EH (cell line): ENCODE measurements at places on chromosomes 12 and 14.

- peak; percentile 91 for DNase-seq
Observed at GRCh38 chr12:47828976-47829482, 9.3 kb upstream of the HDAC7 start.

- DNase-seq = no peak
Observed at GRCh38 chr14:92411135-92411534, 88.2 kb downstream of the SLC24A4 start.

- DNase-seq = no peak
Observed at GRCh38 chr14:100555436-100556139, 31.6 kb downstream of the BEGAIN start.

- no peak for DNase-seq
Observed at GRCh38 chr12:100674036-100674888, 100.8 kb downstream of the GAS2L3 start.

- DNase-seq = no peak
Observed at GRCh38 chr12:116402163-116402939, 124.9 kb upstream of the MED13L start.

DNA sequence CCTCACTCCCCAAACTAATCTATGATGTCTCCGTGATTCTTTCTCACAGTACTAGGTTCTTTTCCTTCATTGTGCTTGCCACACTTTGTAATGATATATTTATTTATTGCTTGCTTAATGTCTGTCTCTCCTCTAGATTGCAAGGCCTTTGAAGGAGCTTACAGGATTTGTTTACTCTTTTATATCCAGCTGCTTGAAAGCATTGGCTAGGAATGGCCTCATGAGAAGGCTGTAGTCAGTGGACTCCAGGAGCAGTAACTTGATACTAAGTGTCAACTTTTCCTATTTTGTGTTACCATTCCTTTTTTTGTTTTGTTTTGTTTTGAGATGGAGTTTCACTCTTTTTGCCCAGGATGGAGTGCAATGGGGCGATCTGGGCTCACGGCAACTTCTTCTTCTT lies 7.3 kb upstream of the FAM234B start:
- no peak for DNase-seq

DNA sequence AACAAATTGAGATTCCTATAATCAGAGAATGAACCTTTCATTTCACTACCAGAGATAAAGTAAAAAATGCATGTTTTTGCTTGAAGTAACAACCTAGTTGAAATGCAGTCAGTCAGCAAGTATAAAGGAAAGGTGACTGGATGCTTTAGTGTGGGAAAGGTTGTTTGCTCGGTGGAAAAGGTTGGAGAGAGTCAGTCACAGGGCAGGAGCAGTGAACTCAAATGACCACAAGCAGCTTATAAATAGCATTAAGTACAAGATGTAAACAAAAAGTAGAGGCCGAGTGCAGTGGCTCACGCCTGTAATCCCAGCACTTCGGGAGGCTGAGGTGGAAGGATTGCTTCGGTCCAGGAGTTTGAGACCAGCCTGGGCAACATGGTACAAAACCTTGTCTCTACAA lies 98.1 kb upstream of the FGD4 start:
- peak; percentile 21 for DNase-seq

- DNase-seq = no peak
Observed at GRCh38 chr12:95997911-95998510, 1.9 kb upstream of the HAL start.

- DNase-seq = peak; percentile 27
Observed at GRCh38 chr12:91143206-91143605, 31.9 kb upstream of the LUM start.

DNA sequence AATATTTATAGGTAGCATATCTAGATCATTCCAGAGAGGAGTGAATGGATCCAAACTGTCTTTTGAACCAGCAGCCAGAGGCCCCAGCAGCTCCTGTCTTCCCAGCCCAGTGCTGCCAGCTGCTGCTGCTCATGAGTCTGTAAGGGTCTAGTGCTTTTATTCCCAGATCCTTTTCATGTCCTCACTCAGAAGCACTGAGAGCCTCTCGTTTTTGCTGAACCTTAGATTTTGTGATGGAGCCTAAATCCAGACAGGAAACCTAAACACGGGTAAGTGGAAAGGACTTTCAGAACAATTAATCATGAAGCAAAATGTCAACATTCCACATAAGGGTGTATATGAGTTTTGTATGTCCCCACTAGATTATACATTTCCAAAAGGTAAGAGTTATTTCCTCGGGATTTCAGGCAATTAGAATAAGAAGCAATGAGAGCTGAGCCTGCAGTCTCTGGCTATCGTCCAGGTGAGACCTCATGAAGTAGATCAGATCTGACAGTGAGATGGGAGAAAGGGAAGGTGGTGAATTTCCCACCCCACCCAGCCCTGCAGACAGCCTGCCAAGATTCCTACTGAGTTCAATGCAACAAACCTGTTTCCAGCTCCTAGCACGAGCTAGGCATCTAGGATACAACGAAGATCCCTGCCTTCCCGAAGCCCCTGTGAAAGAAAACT lies 84.4 kb downstream of the NINJ2 start:
- DNase-seq = no peak

GRCh38 chr12:98998697-98999299 lies 353.7 kb downstream of the APAF1 start:
- peak; percentile 54 for DNase-seq

DNA sequence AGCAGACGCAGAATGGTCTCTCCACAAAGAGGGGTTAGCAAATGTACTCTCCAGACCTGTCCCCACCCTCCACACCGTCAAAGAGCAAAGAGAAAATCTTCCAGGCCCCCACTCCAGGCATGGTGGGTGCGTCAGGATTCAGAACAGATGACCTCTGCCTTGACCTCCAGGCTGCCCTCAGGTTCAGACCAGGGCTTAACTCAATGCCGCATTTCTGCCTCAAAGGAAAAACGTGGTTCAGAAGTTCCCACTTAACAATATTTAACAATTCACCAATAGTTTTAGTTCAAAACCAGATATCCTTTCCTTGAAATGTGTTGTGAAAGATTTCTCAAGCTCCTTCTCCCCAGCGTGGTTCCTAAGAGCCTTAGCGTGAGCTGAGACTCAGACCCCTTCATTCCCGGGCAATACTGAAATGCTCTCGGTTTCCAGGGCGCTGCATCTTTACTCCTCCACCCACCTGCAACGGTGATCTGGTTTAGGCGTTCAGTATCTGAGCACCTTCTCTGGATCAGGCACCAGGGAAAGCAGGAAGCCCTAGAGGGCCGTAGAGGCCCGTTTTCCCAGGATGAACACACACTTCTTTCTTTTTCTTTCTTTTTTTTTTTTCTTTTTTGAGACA lies 22.9 kb downstream of the HSP90AA1 start:
- DNase-seq = no peak

GRCh38 chr12:72031066-72031465 lies 92.4 kb downstream of the TPH2 start:
- no peak for DNase-seq

DNA sequence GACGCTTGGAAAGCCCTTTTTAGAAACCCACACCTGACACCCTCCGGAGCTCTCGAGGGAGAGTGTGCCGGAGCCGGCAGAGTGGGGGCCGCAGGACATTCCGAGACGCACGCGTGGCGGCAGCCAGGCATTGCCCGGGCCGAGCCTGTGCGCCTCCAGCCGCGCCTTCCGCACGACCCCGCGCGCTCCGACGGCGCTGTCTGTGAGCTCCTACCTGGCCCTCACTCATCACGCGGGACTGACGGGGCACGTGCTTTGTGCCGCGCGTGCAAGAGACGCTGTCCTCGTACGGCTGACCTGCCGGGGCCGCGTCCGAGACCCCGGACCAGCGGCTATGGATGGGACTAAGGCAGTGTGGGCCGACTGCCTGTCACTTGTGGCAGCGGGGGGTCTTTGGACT lies 5.2 kb downstream of the GALNT9 start:
- DNase-seq = no peak

DNA sequence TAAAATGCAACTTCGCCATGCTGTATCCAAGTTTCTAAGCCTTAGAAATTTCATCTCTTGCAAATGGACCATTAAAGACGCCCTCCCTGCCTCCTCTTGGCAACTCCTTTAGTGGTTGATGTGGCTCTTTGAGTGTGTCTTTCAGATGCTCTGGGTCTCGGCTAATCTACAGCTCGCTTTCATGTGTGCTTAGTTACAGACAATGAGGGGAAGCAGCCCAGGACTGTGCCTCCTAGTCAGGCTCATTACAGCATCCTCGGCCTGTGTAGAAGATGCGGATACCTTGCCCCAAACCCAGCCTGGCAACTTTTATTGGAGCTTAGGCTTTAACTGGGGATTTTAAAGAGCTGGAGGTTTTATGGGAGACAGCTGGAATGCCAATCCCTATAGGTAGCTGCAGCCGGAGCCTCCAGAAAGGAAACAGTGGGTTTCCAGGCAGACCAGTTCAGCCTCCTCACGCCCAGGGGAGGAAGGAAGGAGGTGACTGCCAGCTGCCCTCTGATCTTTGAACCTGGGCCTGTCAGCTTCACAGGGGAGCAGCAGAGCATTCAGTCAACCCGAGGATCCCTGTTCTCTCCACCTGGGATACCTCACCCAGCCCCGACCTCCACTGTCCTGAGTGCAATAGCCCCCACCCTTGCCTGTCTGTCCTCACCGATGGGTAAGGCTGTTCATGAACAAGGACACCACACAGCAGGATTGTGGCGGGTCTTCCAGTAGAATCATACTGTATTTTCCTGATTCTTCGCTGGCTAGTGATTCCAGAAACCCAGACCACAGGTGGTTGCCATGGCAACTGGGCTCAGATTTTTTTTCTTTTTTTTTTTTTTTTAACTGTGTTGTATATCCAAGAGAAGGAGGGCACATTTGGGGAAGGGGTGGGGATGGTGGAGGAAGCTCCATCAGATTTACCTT lies 638.5 kb downstream of the MED13L start:
- DNase-seq = no peak

GRCh38 chr12:122265886-122266229 lies 436 bp downstream of the VPS33A start:
- DNase-seq = peak; percentile 47

DNA sequence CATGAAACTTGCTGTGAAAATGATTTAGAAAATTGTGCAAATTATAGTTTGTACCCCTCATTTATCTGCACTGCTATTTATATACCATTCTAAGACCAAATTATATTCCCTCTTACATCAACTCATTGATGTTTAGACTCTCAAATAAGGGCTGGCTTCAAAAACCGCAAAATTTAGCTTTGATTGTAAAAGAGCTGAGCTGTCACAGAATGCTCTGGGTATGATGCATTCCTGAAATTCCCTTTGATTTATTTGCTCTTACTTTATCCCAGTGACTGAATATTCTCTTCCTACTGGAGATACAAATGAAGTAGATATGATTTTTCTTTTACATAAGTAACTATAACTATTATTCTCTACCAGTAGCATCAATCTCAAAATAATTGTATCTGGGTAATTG lies 78.0 kb upstream of the TMTC2 start:
- DNase-seq = peak; percentile 64

GRCh38 chr14:21016413-21017190 lies 8.3 kb downstream of the NDRG2 start:
- no peak for DNase-seq

DNA sequence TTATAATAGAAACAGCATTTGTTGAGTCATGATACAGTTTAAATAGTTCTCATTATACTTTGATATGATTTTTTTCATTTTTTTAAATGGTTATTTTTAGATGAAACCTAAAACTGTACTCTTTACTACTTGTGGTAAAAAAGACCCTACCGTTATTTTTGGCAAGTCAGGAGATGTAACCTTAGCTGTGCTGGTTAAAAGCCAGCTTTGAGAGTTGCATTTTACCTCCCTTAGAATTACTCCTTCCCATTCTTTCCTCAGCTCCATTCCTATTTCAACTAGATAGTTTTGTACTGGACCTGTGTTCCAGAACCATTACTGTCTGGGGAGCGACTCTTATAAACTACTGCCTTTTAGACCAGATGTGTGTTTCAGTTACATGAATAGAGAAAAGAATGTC lies 92.0 kb downstream of the RAD51B start:
- DNase-seq = no peak

- no peak for DNase-seq
Observed at GRCh38 chr12:55997535-55997859, 421 bp downstream of the SUOX start.

- DNase-seq = peak; percentile 54
Observed at GRCh38 chr12:116600959-116601918, 42.1 kb downstream of the MAP1LC3B2 start.

DNA sequence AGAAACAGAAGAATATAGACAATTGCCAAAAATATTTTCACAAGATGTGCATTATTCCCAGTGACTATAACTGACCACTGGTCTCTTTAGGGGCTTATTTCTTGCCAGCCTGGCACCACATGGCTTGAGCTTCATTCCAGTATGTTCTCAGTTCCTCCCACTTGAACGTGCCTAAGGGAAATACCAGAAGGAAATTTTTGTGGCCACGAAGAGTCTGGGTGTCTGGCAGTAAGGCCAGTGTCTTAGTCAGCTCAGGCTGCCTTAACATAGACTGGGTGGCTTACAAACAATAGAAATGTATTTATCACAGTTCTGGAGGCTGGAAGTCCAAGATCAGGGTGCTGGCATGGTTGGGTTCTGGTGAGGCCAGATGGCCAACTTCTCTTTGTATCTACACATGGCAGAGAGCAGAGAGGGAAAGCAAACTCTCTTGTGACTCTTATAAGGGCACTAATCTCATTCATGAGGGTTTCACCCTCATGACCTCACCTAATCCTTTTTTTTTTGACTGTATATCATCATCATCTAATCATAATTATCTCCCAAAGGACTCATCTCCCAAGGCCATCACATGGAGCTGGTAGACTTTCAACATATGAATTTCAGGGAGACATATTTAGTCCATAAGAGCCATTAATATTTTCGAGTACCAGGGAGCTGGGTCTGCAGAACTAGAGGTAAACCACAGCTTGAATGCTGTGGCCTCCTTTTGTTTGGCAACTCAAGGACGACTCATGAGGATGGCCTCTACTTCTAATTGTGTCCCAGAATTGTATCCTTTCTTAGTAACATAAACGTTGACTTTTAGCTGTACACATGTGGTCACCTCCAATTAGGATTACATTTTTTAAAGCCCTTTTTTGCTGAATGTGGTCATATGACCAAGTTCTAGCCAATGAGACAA lies 5.1 kb upstream of the SMOC1 start:
- DNase-seq = peak; percentile 47

- DNase-seq = no peak
Observed at GRCh38 chr14:101193106-101193844, 289.8 kb upstream of the RTL1 start.

DNA sequence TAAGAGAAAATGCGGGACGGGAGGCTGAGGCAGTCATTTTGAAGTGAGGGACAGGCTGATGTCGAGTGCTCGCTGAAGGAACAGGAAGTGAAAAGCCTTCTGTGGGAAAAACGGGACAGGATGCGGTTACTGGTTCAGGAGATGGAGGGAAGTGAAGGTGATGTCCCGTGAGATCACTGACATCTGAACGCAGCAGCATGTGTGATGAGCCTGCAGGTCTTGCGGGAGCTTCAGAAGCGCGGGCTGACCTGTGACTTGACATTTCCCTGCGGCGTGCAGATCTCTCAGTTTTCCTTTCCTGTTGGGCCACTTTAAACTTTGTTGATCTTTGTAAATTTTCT lies 77.8 kb downstream of the DDX51 start:
- DNase-seq = no peak

DNA sequence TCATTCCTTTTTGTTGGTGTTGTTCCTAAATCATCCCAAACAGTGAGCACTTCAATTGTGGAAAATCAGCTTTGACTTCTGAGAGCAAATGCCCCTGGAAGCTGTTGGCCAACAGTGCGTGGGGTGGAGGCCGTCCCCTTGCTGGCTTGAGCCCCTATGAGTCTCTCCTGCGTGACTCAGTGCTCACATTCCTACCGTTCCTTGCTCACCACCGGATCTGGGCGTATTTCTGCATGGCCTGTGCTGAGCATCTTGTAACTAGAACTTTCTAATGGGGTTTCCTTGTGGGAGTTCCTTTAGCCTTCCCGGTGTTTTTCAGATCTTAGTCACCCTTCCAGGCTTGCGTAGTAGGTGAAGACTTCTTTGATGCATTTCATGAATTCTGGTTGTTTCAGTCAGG lies 14.7 kb downstream of the SERPINA1 start:
- peak; percentile 98 for DNase-seq
